ENCODE measurements at places on chromosomes 6 and 20.
A peak's percentile ranks its signal among the peaks of the same experiment; 100 is the strongest.

DNA sequence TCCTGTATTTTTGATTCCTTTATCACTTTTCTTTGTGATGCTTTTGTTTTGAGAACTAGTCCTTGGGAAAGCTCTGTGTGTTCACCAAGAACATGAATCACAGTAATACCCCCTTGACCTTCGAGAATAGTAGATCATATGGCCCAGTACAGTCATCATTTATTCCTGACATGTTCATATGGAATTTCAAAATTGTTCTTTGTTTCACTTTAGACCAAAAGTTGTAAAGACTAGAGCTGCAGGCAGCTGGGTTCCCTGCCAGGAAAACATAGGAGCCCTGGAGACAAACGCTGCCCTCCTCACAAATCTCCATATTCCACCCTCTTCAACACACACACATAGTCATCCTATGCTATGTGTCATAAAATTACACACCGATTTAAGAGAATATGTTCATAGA is 621.2 kb upstream of the EYS start:
- DNase-seq, result no peak

DNA sequence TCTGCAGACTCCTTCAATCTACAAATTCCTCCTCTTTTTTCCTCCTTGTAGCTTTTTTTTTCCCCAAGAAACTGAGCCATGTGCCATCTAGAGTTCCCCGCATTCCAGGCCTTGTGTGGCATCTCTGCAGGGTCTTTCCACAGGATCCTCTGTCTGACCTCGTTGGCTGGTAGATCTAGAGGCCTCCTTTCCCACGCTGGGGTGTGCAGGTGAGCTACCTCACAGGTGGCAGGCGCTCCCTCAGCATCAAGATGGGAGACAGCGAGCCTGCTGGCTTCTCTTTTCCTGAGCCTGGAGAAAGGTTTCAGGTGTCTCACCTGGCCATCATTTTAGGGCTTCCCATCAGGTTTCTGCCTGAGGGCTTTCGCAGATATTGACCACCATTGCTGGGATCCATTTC is 9.6 kb upstream of the NELFCD start:
- DNase-seq, result no peak

- DNase-seq, result no peak
These were observed 16.3 kb downstream of the MOCS1 start for GRCh38 chr6:39917981-39918380.

GRCh38 chr20:5779071-5779900 is 29.1 kb downstream of the SHLD1 start:
- no peak for DNase-seq

GRCh38 chr20:35888657-35889056 is 65.6 kb downstream of the SCAND1 start:
- DNase-seq, result no peak

DNA sequence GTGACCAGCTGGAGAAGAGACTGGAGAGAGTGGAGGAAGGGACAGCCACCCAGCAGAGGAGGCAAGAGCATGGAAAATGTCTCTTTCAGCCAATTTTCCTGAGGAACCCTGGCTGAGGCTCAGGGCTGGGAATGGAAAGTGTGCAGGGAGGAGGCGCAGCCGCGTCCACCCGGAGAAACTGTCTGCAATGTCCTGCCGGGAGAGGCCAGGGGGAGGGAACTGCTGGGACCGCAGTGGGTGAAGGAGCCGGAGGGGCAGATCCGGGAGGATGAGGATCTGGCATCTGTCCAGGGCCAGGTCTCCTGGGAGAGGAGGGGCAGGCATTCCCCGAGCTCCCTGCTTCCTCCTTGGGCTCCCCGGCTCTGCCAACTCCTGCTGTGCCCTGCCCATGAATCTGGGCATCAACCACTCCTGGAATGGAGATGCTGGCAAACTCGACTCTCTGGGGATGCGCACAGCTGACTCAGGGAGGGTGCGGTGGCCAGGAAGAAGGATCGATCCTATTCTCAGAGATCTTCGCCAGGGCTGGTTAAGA is 17.4 kb upstream of the HM13 start:
- DNase-seq, result peak; percentile 58

GRCh38 chr6:140602431-140603248 is 1228.2 kb upstream of the CITED2 start:
- no peak for DNase-seq

DNA sequence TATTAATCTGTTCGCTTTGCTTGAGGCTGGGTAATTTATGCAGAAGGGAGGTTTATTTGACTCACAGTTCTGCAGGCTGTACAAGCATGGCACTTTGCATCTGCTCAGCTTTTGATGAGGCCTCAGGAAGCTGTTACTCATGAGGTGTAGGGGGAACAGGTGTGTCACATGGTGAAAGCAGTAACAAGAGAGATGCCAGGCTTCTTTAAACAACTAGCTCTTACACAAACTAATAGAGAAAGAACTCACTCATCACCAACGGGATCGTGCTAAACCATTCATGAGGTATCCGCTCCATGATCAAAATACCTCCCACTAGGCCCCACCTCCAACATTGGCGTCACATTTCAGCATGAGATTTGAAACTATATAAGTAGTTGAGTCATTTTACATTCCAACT is 34.4 kb upstream of the GCLC start:
- no peak for DNase-seq

- no peak for DNase-seq
These were observed 370.1 kb downstream of the ADGRB3 start for GRCh38 chr6:69005199-69005598.

DNA sequence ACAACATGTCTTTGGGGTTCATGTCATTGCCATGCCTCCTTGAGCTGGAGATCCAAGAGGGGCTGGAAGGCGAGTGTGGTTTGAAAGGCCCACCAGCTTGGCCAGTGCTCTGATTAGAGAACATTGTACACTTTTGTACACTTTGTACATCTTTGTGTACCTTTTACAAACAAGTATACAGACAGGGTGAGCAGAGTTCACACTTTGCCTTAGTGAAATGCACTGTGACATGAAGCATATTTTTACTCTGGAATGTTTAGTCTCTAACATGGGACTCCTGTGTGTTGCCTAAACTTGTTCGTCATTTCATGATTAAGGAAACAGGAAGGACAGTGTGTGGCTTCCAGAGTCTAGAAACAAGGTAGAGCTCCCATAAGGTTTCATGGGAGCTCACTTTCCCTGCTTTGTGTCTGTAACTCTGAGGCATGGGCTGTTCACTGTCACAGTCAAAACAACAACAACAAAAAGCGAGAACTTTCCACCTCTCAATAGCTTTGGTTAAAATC is 225.8 kb upstream of the SOX4 start:
- DNase-seq, result no peak

DNA sequence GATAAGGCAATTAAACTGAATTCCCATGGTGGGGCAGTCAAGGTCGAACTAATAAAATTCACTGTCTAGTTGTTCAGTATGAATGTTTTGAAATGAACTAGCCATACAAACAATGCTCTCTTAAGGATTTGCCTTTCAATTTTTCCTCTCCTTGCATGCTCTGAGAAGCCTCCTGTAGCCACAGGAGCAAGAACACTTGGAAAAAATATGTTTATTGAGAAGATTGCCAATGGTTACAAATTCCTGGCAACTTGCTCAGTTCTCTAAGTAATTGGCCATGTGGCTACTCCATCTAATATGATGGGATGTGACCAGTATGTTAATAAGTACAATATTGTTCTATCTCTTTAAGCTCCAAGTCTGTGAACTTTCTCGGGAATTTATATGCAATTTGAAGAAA is 49.4 kb downstream of the FUT9 start:
- DNase-seq, result no peak

GRCh38 chr6:47603995-47604394 is 94.4 kb upstream of the ADGRF4 start:
- no peak for DNase-seq

GRCh38 chr6:158567871-158568401 is 8.0 kb downstream of the TMEM181 start:
- no peak for DNase-seq

- DNase-seq, result no peak
These were observed 25.7 kb upstream of the IGF2R start for GRCh38 chr6:159943101-159943632.

- DNase-seq, result no peak
These were observed 144.8 kb upstream of the ENPP5 start for GRCh38 chr6:46315589-46315988.

DNA sequence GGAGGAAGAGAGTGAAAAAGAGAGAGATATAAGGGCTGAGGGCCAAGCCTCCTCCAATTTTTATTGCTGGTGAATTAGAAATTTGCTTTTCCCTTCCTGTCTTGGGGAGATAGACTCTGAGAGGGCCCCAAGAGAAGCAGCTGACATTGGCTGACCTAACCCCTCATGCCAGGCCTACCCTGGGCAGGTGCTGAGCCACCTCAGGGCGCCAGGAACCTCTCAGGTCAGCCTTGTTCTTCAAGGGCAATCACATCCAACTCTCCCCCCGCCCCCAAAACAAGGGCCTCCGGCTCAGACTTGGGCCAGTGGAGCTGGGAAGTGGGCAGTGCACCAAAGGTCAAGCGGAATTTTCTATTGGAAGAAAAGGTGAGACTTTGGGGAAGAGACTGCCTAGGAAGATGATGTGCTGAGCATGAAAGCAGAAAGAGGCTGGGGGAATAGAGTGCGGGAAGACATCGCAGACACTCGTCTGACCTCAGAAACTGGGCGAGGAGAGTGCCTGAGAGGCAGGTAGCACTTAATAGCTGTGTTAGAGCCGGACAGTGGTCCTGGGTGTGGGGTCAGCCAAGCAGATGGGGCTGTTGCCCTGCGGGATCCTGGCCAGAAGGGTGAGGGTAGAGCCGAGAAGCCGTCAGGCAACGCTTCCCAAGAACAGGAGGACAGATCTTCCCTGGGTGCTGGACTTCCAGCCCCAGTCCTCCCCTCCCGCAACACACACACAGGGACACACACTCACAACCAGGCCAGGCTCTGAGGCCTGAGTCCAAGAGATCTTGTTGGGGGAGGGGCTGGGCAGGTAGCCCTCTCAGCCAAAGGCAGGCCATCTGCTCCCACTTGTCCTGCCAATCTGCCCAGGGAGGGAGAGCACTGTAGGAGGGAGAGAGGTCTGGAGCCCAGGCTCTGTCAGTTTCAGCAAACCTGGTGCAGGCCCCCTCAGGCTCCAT is 3.7 kb upstream of the FASTKD5 start:
- DNase-seq, result no peak

DNA sequence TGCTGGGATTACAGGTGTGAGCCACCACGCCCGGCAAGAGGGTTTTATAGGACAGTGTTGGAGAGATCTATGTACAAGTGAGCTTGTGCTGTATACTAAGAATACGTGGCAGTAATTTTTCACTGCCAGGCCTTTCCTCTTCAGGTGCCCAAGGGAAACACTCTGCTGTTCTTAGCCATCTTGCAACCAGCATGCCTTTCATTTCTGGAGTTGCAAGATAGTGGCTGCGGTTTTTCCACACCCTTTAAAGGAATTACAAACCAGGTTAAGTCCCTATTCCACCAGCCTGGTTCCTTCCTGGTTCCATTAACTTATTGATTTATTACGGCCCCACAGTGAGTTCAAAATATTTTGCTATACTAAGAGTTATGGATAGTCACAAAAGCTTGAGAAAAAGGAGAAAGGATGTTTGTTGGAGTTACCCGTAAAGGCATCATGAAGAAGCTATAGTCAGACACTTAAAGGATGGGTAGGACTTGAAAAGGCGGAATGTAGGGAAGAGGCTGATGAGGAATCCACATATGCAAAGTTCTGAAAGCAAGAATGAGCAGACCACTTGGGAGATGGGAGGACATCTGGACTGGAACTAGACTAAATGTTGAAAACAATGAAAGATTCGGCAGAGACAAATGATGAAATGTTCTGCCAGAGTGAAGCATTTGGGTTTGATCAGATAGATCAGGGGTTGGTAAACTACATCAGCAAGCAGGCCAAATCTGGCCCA is 61.4 kb upstream of the ASIP start:
- DNase-seq, result no peak

DNA sequence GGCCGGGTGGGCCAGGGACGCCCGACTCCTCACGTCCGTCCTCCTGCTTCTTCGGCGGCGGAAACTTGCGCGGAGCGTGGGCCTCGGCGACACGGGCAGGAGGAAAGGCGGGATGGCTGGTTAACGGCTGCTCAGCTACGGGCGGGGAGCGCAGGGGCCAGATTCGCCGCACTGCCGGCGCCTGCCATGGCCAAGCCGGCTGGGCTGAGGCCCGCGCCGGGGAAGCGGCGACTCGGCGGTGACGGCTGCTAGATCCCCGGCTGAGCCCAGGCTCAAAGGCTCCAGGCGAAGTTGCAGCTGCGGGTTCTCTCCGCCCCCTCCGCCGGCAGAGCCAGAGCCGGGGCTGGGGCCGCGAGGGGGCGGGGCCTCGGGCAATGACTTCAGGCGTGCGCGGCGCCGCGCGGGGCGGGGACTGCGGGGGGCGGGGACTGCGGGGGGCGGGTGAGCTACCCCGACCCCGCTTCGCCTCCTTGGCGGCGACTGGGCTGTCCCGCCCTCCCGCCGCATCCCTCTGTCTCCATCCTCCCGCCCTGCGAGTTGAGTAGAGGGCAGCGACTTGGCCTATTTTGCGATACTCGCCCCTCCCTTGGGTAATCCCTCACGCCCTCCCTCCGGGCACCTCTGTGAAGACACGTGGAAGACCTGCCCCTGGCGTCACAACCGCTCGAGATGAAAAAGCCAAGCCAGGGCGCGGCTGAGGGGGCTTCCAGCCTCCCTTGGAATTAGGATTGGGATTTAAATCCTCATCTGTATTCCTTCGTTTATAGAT is at the start of gene CEP85L:
CEP85L (minus strand) TSS at position 310 of the 769 bp plus-strand sequence. CDS start 322 bp downstream, outside the sequence.
- peak; percentile 67 for DNase-seq

DNA sequence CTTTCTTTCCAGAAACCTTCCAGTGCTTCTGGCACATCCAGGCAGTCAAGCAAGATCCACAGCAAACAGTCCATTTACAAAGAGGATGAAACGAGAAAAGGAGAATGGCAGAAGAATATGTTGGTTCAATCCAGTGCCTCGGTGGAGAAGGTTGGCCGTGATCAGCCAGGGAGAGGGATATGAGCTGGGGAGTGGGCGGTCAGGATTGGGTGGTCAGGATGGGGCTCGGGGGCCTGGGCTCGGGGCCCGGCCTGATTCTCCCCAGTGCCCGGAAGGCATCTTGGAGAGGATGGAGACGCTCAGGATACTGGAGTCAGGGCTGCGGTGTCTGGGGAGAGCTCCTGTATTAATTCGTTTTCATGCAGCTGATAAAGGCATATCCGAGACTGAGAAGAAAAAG is 61.3 kb downstream of the EFCAB8 start:
- no peak for DNase-seq

DNA sequence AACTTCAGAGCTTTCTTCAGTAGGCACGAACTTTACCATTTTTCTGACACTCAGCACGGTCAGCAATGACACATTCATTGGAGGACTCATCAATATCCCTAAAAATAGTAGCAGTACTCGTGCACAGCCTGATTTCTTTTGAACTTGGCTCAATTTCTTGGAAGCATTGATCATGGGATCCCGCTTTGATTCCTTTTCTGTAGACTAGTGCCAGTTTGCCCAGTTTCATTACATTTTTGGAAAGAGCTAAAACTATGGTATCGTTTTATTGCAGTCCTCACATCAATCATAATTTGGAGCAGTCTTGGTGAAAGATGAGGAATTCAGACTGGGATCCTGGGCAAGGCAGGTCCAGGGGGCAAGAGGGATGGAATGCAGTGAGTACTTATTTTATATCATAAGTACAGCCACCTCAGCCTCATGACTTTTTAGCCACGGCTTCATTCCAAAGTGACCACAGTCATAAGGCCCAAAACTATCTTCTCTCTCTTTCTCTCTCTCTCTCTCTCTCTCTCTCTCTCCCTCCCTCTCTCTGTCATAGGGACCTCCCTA is 170.9 kb upstream of the AKAP12 start:
- DNase-seq, result no peak

Measured in COR-L47 (cell line).